ENCODE measurements at places on chromosomes 5 and 9.

- DNase-seq, result no peak
Observed at GRCh38 chr5:126228934-126229333, 194.3 kb upstream of the GRAMD2B start.

GRCh38 chr5:19734776-19735175, 253.2 kb downstream of the CDH18 start:
- no peak for DNase-seq

DNA sequence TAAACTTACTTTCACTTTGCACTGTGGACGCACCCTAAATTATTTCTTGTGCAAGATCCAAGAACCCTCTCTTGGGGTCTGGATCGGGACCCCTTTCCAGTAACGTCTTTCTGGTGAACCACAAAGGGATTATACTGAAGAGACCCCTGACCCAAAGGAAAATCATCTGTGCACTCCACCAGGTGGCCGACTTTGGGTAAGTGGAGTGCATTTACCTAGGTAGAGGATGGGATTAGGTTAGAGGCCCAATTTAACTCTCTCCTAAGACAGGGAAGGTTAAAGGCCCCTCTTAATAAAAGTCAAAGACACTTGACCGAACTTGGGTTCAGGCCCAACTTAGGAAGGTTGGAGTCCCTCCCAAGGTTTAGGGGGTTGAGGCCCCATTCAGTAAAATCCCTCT, 8.2 kb upstream of the PAIP1 start:
- DNase-seq, result no peak

DNA sequence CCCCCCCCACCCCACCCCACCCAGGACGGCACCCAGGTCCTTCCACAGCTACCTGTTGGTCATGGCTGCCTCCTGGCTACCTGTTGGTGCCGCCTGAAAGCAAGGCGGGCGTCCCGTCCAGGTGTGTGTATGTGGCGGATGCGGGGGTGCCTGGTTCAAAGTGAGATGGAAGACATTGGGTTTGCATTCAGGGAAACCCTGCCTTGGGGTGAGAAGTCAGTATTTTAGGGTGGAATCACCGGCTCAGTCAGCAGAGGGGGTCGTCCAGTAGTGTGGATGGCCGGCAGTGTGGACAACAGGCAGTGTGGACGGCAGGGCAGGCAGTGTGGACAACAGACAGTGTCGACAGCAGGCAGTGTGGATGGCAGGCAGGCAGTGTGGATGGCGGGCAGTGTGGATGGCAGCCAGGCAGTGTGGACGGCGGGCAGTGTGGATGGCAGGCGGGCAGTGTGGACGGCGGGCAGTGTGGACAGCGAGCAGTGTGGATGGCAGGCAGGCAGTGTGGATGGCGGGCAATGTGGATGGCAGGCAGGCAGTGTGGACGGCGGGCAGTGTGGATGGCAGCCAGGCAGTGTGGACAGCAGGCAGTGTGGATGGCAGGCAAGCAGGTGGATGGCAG, 28.0 kb downstream of the NKD2 start:
- DNase-seq, result no peak

GRCh38 chr5:171907725-171908343, 98.6 kb downstream of the FBXW11 start:
- no peak for DNase-seq

DNA sequence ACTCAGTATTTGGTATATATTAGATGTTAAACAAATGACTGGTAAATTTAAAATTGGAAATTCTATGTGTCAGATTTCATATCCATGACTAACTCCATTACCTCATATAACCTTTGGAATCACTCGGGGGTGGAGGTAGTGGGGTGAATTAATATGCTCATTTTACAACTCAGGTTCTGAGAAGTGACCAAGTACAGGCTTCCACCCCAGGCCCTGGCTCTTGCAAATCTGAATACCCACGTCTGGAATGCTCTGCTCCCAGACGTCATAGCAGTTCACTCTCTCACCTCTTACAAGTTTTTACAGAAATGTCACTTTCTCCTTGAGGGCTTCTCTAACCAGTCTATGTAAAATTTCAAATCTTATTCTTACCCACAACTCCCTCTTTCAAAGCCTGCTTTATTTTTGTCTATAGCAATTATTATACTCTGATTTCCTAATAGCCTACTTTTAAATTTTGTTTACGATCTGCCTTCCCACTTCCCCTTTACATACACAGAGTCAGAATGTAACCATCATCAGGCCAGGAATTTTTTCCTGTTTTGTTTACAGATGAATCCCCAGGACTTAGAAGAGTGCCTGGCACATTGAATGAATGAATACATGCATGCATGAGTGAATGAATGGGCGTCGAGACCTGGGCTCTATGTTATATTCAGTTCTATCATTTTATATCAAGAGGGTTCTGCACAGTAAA, 134.1 kb upstream of the IFNE start:
- DNase-seq, result no peak

DNA sequence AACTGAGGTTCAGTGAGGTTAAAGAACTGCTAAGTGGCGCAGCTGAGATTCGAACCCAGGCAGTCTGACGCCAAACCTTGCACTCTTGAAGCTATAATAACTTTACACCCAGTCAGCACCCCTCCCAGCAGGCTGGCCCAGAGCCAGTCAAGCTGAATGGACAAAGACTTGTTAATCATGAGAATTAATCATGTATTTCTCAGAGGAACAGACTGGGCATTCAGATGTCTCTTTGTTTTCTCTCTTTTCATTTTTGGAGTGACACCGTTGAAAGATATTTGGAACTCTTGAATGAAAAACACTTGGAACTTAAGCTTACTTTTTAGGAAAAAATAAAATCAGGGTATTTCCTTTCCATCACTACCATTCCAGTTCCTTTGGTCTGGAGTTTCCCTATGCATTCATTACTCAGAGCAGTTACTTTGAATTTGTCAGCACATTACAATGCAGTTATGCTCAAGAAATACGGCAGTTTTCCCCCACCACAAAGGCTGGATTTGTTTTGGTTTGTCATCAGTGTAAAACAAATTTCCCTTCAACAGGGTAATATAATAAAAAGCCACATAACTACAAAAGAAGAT, 22.6 kb upstream of the MAMDC2 start:
- no peak for DNase-seq

GRCh38 chr5:77847814-77848290, 71.7 kb upstream of the TBCA start:
- DNase-seq, result no peak

- DNase-seq, result no peak
Observed at GRCh38 chr9:121082075-121082474, 7.3 kb downstream of the CNTRL start.

GRCh38 chr5:131460867-131461572, 174.0 kb downstream of the RAPGEF6 start:
- DNase-seq, result no peak

- no peak for DNase-seq
Observed at GRCh38 chr5:131634666-131634995, 398 bp downstream of the RAPGEF6 start.

- no peak for DNase-seq
Observed at GRCh38 chr5:127042593-127042992, 12.2 kb upstream of the MARCHF3 start.

DNA sequence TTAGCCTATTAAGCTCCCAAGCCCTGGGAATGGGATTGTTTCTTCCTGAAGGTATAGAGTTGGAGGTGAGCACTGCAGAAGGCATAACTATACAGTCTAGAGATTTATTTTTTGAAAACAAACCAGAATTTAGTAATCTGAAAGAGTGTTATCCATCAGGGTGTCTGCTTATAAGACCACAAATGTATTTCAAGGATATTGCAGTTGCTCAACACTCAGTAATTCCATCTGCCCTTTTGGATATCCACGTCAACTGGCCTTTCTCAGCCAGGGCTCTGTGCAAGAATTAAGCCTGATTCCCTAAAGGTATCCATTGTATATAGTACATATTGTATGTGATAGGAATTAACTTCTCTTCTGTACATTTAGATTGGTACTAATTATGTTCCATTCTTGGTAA, 15.0 kb upstream of the IL31RA start:
- DNase-seq, result no peak

- no peak for DNase-seq
Observed at GRCh38 chr5:120072068-120072761, 391.9 kb upstream of the PRR16 start.

DNA sequence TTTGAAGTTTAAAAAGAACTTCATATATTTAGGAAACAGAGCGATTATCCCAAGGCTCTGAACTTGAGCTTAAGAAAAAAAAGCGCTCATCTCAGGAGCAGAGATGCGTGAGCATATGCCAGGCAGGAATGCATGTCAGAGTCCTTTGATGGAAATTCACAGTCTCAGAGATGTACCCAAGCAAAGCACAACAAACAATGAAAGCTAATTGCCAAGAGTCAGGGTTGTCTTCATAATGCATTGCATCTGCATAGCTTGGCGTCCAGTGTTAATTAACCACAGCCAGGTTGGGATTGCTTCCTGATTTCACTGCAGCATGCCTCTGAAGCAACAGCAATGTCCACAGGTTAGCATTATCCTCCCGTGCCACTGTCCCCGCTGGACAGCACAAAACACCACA, 907.0 kb upstream of the DMAC1 start:
- DNase-seq, result no peak

- DNase-seq, result no peak
Observed at GRCh38 chr9:115615000-115615401, 497.0 kb upstream of the TNC start.

DNA sequence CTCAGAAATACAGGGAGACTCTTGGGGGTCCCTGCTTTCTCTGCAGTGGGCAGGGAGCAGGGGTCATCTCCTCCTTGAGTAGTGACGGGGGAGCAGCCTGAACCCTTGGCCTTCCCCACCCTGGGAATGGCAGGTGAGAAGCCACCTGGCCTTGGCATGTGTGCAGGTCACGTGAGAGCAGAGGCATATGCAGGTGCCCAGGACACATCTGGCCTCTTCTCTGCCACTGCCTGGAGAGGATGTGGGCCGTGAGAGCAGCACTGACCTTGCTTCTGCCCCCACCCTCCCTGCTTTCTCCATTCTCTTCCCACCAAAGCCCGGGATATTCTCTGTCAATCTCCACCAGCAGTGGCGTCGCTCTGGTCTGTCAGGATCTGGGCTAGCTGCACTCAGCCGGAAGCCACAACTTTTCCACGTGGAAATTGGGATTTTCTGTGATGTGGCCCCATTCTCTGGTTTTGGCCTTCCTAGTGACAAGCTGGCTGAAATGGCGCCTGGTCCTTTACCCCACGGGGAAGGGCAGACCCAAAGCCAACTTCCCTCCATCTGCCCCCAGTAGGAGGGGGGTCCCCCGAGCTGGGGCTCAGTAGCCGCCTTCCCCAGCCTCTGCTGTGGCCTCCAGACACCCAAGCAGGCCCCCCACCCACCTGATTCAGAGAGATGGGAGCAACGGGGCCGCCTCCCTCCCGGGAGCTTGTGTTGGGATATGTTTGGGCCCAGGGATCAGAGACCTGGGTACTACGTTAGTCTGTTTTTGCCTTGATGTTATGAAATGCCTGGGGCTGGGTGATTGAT, 70.4 kb upstream of the FCN1 start:
- DNase-seq, result no peak

DNA sequence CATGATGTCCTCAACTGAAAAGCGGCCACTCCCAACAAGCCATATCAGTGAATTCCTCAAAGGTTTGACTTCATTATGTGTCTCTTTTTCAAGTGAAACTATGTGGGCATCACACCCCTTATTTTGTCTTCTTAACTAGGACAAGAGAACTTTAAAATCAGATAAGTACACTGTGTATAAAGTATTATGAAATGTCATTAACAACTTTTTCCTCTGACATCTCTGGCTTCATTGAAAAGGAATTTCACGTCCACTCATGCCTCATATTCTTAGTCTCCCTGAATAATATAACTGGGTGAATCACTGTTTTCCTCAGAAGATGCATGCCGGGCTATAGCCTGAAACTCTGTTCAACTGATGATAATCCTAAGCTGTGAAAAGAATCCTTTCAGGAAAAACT, 415.8 kb downstream of the ACTL7B start:
- no peak for DNase-seq

DNA sequence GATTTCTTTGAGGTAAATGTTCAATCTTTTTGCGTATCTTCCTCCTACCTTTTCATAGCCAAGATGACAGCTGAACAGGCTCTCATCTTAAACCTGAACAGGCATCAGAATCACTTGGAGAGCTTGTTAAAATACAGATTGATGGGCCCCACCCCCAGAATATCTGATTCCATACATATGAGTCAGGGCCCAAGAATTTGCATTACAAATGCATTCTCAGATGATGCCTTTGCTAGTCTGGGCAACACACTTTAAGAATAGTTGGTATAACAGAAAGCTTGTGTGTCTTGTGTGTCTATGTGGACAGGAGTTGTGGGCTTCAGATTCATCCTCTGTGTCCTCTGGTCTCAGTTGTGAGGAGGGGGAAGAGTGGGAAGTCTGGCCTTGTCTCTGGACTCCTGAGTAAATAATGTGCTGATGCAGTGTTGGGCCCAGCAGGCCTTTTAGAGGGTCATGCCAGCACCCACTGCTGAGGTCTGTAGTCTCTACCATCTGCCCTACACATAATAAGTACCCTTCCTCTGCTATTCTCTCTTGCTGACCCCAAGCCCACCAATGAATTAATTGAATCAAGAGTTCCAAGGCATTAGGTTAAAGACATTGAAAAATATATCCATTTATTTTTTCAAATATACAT, 43.1 kb downstream of the PTCD2 start:
- no peak for DNase-seq

DNA sequence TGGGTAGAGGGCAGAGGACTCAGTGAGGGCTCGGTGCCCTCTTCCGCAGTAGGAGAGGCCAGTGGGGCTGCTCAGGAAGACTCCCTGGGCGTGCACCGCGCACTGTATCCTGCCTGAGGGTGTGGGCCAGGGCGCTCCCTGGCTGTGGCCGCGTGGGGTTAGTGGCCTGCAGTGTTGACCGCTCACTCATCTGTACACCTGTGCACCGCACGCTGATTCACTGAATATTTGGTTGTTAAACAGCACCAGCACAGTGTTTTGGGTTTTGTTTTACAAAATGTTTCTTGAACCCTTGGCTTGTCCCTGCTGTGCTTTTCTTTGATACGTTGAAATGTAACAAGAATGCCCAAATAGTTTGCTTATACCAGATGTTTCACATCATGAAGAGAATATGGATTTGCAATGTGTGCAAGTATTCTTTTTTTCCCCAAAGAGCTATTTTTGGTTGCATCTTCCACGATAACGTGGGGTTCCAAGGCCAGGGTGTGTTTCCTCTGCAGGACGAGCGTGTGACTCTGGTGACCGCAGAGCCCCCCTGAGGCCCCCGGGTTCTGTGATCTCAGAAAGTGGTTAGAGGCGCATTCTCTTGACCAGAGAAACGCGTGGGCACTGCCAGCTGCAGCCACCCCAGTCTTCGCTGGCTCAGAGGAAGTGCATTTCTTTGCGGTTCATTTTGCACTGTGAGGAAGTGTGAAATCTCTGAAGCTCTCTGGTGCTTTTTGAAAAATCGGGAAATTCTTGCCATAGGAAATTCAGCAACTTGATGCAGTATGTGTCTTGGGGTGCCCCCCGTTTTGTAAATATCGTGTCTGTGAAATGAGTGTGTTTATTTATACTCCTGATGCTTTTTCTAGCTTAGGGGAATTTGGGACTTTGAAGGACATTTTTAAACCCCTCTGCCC, 46.9 kb downstream of the AHRR start:
- peak; percentile 72 for DNase-seq

GRCh38 chr9:114652776-114653555, 4.6 kb downstream of the TEX53 start:
- DNase-seq, result peak; percentile 57

GRCh38 chr9:137453643-137454081, 5.5 kb downstream of the NSMF start:
- DNase-seq, result peak; percentile 74

GRCh38 chr9:14366076-14366475, 52.1 kb upstream of the NFIB start:
- DNase-seq, result no peak
